ENCODE measurements at places on chromosomes 3 and 15.
A peak's percentile ranks its signal among the peaks of the same experiment; 100 is the strongest.

DNA sequence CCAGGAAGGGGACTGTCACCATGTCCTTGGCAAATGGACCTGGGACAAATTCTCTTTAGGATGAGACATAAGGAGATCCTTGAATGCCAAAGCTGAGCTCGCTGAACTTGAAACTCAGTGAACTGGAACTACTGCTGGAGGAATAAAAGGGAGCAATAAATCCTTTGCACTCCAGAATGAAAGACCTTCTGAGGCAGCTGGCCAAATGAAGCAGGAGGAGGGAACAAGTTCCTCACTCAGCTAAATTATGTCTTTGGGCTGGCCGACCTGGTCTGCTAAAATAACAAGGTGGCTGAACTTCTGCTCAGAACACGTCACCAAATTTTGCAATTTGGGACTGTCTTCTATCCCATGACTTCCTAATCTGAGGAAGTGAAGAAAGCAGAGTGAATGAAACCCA is 314.7 kb downstream of the LPP start:
- no peak for DNase-seq

GRCh38 chr15:52109559-52110451 is 2.8 kb downstream of the BCL2L10 start:
- DNase-seq, result no peak

GRCh38 chr15:89187986-89188514 is 33.3 kb downstream of the RLBP1 start:
- no peak for DNase-seq

DNA sequence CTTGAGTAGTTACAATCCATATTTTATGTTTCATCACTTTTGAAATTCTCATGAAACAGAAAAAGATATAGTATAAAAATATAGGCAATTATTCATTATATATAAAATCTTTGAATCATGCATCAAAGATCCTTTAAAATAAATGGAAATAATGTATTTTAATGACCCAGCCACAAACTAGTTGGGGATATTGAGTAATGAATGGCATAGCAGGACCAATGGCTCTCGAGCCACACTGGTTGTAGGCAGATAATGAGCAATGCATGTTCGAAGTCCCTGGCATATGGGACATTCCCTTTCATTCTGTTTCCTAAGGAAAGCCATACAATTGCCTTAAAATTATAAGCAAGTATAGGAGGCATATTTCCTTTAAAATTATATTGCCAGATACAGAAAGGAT is 107.4 kb upstream of the IL12A start:
- no peak for DNase-seq

DNA sequence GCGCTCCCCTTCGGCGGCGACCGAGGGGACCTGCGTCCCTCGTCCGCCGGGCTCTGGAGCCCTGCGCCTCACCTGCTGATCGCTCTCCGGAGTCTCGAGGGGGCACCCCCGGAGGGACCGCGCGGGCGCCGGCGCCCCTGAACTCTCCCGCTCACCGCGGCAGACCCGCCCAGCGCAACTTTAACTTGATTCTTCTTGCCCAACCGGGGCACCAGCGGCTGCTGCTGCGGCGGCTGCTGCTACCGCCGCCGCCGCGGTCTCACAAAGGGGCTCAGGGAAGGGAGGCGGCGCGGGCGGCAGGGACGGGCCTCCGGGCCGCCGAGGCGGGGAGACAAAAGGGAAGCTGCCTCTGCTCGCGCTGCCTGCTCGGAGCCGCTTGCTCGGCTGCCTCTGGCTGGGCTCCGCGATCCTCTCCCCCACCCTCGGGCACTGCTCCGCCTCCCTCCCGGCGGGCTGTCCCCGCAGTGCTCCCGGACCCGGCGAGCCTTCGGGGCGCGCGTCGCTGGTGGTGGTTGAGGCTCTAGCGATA is at the start of gene PPM1L:
Gene PPM1L, plus strand, starts transcription at position 456 of the 529 bp plus-strand sequence.
- DNase-seq, result peak; percentile 43

DNA sequence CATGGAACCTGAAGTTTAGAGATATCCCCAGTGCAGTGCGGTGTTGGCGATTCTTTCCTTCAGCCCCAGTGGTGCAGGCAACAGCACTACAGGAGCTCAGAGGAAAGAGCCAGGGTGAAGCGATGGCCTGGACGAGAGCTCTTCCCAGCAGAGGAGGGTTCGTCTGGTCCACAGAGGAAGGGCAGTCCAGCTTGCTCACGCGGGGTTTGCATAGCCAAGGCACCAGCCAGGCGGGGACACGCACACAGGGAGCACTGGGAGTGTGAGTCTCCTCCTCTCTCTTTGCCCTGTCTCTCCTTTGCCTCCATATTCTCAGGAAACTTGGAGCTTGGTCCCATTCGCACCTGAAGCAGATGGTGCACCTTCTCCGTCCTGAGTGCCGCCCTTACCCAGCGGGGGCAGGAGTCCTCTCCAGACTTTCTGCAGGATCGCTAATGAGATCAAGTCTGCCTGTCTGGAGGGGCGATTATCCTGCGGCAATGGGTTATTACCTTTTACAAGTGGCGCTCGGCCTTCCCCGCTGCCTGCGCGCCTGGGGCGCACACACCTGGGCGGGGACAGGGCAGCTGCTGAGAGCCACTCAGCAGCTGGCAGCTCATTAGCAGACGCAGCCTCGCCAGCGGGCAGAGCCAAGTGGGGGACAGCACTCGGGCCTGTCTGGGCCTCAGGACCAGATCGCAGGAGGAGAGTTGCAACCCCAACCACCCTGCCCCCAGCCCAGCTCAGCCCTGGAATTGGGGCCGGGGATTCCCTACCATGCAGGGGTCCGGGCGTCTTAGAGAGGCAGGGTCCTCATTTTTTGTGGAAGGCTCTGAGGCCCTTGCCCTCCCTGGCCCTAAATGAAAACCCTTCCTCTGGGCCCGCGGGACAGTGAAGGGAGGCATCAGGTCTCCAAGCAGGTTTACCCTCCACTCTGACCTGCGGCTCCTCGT is 119.0 kb upstream of the MEF2A start:
- no peak for DNase-seq

DNA sequence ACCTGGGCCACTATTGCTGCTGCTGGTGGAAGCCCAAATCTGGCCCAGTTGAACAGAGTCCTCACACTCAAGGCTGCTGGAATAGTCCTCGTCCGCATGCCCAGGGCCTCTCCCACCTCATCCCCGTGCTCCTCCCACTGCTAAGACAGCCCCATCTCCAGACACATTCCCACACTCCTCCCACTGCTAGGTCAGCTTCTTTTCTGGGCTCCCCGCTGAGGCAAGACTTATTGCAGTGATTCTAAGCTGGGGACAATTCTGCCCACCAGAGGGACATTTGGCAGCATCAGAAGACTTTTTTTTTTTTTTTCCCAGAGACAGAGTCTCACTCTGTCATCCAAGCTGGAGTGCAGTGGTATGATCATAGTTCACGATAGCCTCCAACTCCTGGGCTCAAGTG is 35.1 kb downstream of the POC1A start:
- no peak for DNase-seq

- peak; percentile 31 for DNase-seq
Measured at GRCh38 chr3:194671511-194671899, 486 bp downstream of the LSG1 start.

DNA sequence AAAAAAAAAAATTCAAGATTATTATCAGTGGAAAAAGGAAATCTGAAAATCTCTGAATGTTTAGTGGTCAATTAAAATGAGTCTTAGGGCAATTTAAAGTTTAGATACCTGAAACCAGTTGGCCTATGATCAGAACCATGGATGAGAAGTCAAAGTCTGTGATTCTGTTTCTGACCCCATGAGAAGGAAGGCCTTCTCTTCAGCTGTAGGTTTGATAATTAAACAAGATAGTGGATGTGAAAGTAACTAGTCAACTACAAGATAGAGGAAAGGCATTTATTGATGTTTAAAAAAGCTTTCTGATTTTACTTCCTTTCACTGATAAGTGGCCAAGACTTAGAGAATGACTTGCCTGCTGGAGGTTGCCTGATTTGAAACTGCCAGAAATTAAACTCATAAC is 8.7 kb downstream of the PLS1 start:
- no peak for DNase-seq

- DNase-seq, result no peak
Measured at GRCh38 chr3:53320697-53321096, 26.6 kb downstream of the DCP1A start.

GRCh38 chr3:131807822-131808221 is 227.0 kb downstream of the CPNE4 start:
- DNase-seq, result no peak

- DNase-seq, result no peak
Measured at GRCh38 chr15:77526595-77527163, 106.0 kb downstream of the HMG20A start.

- no peak for DNase-seq
Measured at GRCh38 chr15:56964182-56964581, 45.7 kb downstream of the TCF12 start.

GRCh38 chr15:48415036-48415886 is 84.0 kb downstream of the DUT start:
- DNase-seq, result peak; percentile 27

- DNase-seq, result no peak
Measured at GRCh38 chr3:43793648-43794372, 103.1 kb downstream of the ABHD5 start.

DNA sequence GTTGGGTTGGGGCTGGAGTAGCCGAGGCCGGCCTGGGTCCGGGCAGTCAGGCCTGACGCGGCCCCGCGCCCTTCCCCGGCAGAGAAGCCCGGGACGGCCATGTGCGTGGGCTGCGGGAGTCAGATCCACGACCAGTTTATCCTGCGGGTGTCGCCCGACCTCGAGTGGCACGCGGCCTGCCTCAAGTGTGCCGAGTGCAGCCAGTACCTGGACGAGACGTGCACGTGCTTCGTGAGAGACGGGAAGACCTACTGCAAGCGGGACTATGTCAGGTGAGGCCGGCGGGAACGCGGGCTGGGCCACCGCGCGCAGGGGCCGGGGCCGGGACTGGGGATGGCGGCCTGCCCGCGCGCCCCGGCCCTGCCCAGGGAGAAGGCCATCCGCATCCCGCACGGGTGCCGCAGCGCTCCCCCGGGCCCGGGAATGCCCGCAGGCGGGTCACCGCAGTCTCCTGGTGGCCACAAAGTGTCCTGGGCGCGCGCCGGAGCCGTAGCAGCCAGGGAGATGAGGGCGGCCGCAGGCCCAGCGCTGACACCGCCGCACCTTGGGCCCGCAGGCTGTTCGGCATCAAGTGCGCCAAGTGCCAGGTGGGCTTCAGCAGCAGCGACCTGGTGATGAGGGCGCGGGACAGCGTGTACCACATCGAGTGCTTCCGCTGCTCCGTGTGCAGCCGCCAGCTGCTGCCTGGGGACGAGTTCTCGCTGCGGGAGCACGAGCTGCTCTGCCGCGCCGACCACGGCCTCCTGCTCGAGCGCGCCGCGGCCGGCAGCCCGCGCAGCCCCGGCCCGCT is 1.3 kb downstream of the ISL2 start:
- no peak for DNase-seq

DNA sequence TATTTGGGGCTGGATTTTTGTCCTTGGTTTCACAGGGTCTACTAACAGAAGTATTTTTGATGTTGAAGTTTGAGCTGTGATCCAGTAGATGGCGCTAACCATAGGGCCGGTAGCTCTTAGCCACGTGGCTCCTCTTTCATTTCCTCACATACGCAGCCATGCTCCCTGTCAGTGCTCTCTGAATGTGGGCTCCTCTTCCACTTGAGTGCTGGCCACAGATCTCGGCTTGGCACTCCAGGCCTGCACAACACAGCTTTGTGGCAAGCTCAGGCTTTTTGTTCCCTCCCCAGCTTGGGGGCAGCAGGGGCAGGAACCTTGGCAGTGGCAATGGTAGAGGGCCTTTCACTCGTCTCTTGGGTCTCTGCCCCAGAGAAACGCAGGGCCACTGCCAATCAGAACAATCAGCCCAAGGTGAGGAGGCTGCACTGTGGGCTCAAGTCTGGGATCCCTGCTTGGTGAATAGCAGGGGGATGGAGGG is 18.6 kb upstream of the DNAAF4 start:
- DNase-seq, result peak; percentile 59

DNA sequence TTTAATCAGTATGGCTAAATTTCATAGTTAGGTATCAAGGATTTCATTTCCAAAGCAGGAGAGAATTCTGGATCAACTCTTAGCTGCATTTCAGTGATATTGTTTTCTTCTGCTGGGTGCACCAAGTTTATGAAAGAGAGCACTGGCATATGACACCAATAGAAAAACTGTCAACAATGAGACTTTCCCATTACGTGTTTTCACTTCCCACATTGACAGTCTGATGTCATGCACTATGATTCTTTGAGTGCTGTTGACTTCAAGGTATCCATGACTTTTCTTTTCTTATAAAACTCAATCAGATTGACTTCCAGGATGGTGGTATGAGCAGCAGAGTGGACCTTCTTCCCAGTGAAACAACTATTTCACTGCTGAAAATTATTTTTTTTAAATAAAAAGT is 476.1 kb downstream of the EDEM1 start:
- DNase-seq, result no peak

- DNase-seq, result peak; percentile 72
Measured at GRCh38 chr3:150062492-150062891, 91.8 kb upstream of the PFN2 start.

DNA sequence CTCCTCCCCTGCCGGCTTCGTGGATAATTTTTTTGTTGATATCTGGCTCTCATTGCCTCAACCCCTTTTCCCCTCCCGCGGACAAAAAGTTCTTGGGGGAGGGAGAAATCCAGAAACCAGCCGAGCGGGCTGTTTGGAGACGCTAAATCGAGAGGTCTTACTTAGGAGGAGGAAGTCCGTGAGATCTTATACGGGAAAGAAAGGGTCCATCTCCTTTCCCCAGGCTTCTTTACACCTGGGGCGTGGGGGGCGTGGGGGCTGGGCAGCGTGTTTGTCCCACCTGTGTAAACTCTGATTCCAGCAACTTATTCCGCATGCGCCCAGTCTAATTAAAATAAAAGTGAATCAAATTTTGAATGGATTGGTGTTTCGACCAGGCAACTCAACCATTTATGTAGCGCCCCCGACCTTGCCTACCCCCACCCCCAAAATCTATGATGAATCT is 364 bp upstream of the CADPS start:
- DNase-seq, result no peak

GRCh38 chr15:83612226-83612625 is 41.7 kb upstream of the ADAMTSL3 start:
- DNase-seq, result no peak

DNA sequence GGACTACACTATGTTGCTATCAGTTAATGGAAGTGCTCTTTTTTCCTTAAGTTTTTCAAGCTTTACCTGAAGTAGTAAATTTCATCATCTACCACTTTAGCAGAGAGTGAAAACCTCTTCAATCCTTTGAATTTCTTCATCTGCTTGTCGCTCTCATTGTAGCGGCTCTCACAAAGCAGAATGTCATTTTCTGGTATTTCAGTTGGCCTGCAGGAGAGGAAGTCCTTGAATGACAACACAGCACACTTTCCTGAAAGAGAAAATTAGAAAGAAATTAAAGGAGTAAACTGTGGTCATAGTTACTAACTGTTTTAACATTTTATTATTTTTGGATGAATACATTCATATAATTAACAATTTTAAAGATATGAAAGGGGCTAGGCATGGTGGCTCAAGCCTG is 27.6 kb downstream of the UQCC5 start:
- DNase-seq, result no peak

DNA sequence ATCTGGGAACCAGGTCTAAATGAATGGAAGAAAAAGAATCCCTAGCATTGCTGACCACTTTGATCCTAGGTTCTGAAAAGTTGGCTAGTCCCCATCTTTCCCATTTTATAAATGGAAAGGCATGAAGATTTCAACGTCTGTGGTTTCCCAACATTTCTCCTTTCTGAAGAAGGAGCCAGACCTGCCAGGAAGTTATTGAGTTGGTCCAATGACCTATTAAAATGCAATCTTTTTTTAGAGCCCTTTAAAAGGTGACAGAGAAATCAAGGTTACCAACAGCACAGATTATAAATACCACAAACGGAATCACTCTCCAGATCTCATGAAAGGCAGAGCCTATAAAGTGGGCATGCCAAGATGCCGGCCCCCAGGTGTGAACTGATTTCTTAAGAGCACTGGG is 505.6 kb upstream of the THBS1 start:
- DNase-seq, result peak; percentile 85

Measured in fibroblast of skin of abdomen (primary cell).